ENCODE measurements at places on chromosomes 6 and 20. TPM values are rescaled to one million over a fixed set of nuclear protein-coding genes. Genes with fewer than 3 reads are reported as not detected.

Gene CST3
- 117 TPM for total RNA-seq

Gene NECAB3
- 29.9 TPM for total RNA-seq

Gene TREM1
- total RNA-seq = 0.66 TPM

Gene PDE7B
- total RNA-seq = 2.5 TPM

Gene ELOVL4
- 10.0 TPM for total RNA-seq

Gene C20orf96
- 3.1 TPM for total RNA-seq

Gene AAR2
- total RNA-seq = 19.7 TPM

Gene ZBTB22
- total RNA-seq = 19.5 TPM

Gene ZNF311
- total RNA-seq = 1.7 TPM

Gene KHDC1L
- total RNA-seq = not detected

Gene TREM2
- not detected for total RNA-seq

Gene RIMS4
- not detected for total RNA-seq

Gene HSPA12B
- 0.12 TPM for total RNA-seq

Gene SLC22A16
- total RNA-seq = not detected

Gene C20orf204
- total RNA-seq = 1.2 TPM

Gene KCNK17
- not detected for total RNA-seq

Gene CARMIL1
- total RNA-seq = 10.2 TPM

Gene BTN1A1
- not detected for total RNA-seq

Gene C6orf15
- not detected for total RNA-seq

Gene SLC52A3
- total RNA-seq = not detected

Gene RPS6KA2
- 74.6 TPM for total RNA-seq

Gene POPDC3
- 23.6 TPM for total RNA-seq

Gene BMP7
- total RNA-seq = not detected

Gene TP53TG5
- total RNA-seq = not detected

Gene EDN3
- total RNA-seq = not detected

Gene PROKR2
- not detected for total RNA-seq
